ENCODE measurements at places on chromosomes 12 and 14.

DNA sequence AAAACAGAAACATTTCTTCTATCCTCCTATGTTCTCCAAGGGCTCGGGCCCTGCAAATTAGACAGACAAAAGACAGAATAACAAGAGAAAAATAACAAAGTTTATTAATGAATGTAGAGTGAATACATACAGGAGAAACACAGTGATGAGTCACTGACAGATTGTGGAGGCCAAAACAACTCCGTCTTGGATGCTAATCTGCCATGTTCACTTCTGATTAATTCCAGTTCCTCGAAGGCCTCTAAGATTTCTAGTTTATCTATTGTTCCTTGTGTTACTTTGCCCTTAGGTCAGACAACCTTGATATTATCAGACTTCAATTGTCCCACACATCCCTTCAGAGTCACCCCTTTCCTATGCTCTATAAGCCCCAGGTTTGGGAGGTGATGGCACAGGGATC is 26.8 kb upstream of the NEDD1 start:
- DNase-seq = no peak

DNA sequence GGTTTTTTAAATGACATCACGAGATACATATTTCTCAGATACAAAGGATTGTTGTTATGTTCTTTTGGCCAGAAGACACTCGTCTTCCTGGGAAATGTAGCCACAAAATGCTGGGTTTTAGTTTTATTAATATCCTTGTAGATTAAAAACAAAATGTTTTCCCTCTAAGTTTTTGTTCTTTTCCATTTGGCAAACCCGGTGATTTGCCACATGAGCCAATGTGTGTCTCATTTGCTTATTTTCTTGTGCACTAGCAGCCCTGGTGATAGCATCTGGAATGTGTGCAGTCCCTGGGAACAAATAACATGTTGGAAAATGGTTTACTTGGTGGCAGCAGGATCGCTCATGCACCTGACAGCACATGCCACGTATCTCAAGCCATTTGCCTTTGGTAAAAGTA is 61.0 kb downstream of the HMGA2 start:
- DNase-seq = no peak

DNA sequence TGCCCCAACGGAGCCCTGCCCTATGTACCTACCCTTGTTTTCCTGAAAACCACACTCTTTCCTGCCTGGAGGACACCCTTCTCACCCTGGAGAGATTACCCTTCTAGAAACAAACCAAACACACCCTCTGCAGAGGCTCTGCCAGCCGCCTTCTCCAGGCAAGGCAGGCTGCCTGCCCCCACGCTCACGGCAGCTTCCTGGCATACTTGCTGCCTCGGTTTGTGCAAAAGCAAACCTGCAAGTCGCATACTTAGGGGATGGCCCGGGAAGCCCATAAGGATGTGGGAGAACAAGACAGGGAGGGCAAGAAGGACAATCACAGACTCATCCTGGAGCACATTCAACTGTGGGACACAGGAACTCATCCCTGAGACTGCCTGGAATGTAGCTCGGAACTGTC is 154.0 kb upstream of the DIO3 start:
- peak; percentile 54 for DNase-seq

- DNase-seq = no peak
Measured at GRCh38 chr12:58196971-58197370, 255.6 kb downstream of the ATP23 start.

DNA sequence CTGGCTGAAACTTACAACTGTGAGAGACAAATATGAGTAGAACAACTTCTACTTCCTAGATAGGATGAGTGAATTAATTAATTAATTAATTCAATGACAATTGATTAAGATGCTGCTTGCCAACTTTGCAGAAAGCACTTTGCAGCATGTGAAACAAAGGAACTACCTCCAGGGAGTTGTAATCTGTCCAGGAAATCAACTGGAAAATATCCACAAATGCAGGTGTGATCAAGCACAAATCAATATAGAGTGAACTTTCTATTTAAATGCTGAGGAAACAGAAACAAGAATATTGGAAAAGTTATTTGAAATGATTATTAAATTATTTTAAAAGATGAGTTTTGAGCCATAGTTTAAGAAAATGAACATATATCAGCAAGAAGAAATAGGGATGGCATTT is 163.9 kb upstream of the ARID2 start:
- no peak for DNase-seq

DNA sequence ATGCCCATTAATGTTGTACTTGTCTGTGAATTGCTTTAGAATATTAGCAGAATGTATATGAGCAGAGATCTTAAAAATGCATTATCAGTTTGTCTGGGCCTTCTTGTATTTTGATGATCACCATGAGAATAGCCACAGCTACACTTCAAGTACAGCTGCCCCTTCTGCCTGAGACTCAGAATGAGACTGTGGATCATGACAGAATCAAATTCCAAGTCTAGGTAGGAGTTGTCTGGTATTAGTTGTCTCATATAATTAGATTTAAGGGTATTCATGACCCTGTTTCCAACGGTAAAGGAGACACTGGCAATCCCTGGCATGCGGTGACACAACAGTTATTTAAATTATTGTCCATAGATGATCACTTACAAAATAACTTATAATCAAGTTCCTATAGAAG is 18.3 kb upstream of the SMIM10L1 start:
- DNase-seq = no peak

DNA sequence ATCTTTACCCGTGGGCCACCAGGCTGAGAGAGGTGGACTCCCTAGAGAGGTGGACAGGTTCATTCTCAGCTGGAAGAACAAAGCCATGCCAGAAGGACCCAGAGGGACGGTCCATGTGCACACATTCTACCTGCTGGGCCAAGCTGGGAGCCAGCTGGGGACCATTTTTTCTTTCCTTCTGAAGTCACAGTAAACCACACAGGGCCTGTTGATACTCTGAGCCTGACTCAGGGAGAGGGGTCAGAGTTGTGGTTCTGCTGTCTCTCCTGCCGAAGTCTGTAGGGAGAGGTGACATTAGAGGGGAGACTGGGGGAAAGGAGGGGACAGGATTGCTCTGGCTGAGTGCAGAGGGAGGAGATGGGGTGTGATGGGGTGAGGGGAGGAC is 148.6 kb downstream of the TSPAN9 start:
- no peak for DNase-seq

- no peak for DNase-seq
Measured at GRCh38 chr12:113328368-113328889, 6.5 kb downstream of the SLC8B1 start.

DNA sequence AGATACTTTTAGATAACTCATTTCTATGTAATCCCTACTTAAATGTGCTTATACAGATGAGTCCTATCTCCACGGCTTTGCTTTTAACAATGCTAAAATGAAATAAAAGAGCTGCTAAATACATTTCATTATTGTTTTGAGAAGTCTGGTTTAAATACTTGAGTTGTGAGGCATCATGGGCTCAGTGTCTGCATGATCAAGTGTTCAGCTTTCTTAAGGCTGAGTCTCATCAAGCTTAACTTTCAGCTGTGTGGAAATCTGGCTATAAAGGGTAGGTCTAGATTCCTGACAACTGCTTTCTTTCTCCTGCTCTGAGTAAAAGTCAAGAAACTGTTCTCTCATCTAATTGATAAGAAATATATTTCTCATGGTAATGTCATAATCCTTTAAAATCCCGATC is 235.4 kb downstream of the FSCB start:
- no peak for DNase-seq

- DNase-seq = no peak
Measured at GRCh38 chr14:100691395-100692056, 35.2 kb upstream of the DLK1 start.

DNA sequence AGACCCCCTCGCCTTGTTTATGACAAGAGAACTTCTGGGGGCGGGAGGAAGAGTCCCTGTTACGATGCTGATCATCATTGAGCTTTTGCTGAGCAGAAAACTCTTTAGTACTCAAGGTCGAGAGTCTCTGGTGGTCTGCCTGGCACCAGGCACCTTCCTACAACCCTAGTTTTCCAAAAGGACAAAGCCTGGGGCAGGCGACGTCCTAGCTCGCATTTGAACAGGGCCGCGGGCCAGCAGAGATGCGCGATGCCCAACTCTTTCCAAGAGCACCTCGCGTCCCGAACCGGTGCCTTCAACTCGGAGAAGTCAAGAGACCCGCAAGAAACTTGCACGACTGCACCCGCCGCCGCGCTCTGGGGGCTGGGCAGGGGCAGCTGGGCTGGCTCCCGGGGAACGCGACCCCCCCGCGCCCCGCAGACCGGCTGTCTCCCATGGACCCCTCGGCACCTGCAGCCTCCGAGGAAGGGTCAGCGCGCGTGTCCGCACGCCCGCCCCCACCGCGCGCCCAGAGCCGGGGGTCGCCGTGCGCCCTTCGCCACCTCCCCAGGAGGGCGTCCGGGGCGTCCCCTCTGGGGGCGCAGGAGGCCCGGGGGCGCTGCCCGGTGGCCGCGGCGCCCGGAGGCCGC is 377 bp upstream of the BCL7A start:
- peak; percentile 76 for DNase-seq

DNA sequence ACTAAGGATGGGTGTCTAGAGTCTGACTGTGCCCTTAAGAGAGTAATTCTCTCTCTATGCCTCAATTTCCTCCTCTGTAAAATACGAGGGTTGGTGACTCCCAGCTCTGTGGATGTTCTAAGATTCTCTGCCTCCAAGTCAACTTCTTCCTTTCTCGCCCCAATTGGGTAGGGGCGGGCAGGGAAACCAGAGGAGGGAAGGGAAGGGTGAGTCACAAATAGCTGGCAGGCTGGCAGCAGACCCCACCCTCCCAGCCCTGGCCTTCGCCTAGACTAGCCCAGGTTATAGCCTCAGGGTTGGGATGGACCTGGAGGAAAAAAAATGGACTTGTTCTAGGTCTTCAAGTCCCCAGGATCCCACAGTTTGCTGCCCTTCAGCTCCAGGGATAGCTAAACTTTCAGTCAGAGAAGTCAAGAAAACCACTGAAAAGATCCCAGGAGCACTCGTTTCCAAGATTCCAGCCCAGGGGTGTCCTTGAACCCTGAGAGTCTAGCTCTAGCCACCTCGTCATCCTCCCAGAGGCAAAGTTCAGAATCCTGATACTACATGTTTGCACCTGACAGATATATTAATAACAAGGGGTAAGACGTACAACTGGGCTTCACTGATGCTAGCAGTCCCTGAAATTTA is 2.3 kb downstream of the DGKA start:
- no peak for DNase-seq

DNA sequence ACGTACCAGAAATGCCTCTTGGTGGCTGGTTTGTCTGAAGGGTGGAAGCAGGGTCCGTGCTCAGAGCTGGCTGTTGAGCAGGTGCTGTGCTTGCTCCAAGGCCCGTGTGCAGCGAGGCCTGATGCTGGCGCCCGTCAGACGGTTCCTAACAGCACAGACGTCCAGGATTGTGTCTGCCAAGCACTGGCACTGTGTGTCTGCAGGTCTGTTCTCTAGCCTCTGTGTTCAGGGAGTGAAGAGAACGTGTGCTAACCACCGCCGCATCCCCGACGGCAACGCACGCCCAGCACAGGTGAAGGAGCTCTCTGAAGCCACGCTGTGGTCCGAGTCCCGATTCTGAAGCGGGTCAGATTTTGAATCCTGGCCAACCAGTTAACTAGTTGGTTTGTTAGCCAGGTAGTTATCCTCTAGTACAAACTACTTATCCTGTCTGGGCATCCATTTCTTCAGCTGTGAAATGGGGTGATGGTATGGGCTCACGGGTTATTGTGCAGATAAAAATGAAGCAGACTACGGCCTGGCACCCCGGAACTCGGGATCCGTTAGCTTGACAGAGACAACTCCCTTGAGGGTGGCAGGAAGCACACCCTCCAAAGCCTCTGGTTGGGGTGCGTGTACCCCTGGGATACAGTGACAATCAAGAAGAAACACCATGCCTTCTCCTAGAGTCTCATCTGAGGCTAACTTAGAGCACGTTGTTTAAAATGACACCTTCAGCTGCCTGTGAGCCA is 18.6 kb upstream of the TDRD9 start:
- DNase-seq = peak; percentile 66

All from posterior cingulate gyrus (tissue), 11 donors.